ENCODE measurements at places on chromosomes 11 and 22.

- no peak for DNase-seq
These were observed 151.6 kb upstream of the BLID start for GRCh38 chr11:122267602-122268001.

DNA sequence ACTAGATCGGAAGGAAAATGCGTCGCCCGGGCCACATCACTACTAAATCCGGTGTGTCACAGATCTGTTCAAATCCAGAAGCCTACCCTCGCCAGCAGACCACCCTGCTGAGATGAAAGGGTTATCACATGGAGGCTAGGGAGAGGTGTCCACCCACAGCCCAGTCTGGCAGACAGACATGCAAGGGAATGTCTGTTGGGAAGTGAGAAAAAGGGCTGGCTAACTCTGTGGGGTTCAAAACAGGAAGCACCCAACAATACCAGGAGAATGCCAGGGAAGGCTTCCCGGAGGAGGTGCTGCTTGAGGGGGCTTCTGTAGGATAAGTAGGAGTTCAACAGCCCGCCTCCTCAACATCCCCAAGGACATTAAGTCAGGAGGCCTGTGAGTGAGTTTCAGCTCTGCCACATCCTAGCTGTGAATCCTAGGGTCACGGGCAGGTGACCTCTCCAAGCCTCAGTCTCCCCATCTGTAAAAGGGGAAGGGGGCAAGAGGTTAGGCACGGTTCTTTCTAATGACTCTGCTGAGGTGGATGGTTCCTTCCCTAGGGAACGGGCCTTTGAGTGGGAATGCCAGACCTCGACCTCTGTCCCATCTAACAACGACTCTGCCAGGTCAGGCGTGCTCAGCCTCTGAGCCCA, 1.1 kb downstream of the TPST2 start:
- DNase-seq, result no peak

DNA sequence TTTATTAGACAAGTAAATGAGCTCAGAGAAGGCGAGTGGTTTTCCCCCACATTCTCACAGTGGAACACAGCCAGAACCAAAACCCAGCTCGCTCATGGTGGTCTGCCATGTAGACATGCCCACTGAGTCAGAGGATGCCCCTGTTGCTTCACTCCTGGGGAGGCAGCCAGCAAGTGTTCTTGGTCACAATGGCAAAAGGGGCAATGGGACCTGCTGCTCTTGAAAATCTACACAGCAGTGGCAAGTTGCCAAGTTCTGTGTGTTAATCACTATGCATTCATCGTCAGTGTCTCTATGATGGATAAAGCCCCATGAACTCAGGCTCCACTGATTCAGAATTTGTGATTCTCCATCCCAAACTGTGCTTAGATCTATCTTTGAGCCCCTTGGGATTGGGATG, 64.7 kb upstream of the TBCEL start:
- no peak for DNase-seq

GRCh38 chr11:122832721-122833470, 5.4 kb upstream of the CRTAM start:
- no peak for DNase-seq

DNA sequence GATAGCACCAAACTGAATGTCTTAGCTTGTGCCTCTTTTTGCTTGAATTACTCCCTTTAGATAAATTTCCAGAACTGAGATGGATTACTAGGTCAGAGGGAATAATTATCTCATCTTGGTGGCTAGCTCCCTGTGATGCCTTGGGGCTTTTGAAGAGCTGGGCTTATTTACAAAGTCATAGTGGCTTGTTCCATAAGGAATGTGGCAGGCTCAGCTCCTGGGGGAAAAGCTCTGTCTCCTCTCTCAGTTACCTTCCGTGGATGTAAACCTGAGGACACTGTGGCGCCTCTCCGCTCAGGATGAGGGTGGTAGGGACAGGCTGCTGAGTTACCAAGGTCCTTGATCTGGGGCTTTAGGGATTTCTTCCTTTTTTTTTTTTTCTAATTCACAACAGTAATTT, 121.7 kb downstream of the PARVA start:
- no peak for DNase-seq

- DNase-seq, result no peak
These were observed 39.8 kb downstream of the GLB1L2 start for GRCh38 chr11:134371436-134372185.

- no peak for DNase-seq
These were observed 5.4 kb upstream of the POLDIP3 start for GRCh38 chr22:42620084-42620483.

GRCh38 chr11:78429209-78429608, 11.6 kb upstream of the GAB2 start:
- DNase-seq, result no peak

DNA sequence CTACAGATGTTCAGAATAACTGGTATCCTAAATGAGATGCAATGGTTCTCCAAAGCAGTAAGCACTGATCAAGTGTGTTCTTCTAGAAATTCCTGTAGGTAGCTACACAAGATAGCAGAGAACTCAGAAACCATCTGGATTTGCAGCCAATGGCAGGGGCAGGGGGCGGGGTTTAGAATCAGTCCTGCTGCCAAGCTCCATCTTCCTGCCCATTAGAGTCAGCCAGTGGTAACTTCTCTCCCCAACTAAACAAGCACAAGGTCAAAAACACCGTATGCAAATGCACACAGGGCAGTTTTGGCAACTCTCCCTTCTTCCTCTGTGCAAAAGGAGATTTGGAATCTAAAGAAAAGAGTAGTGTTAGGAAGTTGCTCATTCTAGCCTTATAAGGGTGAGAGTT, 237.5 kb upstream of the CCDC90B start:
- DNase-seq, result no peak

DNA sequence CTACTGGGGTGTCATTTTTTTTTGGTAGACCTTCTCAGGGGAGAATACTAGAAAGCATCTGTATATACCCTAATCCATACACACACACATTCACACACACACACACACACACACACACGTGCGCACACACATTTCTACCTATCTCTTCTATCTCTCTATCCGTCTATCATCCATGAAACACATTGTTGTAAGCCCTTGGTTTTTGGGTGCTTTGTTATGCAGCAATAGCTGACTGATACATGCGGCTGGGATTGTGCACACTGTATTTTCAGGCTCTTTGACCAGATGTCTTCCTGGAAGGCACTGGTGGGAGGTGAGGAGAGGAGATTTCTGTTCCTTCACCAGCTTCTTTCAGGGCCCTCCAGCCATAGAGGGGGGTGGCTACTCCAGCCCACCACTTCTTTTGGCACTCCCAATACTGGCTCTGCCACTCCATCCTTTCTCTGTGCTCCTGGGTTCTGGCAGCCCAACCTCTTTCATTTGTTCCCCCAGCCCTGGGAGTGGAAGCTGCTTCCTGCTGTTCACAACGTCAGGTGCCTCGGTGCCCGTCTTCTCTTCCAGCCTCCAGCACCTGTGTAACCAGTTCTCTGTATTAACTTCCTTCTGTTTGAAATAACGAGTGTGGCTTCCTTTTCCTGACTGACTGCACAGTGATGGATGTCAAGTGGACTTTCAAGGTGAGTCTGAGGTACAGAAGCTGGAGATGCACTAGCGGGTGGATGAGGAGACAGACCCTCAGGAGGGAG, 12.4 kb upstream of the MUC2 start:
- no peak for DNase-seq

- no peak for DNase-seq
These were observed 243.1 kb upstream of the BLID start for GRCh38 chr11:122359081-122359571.

DNA sequence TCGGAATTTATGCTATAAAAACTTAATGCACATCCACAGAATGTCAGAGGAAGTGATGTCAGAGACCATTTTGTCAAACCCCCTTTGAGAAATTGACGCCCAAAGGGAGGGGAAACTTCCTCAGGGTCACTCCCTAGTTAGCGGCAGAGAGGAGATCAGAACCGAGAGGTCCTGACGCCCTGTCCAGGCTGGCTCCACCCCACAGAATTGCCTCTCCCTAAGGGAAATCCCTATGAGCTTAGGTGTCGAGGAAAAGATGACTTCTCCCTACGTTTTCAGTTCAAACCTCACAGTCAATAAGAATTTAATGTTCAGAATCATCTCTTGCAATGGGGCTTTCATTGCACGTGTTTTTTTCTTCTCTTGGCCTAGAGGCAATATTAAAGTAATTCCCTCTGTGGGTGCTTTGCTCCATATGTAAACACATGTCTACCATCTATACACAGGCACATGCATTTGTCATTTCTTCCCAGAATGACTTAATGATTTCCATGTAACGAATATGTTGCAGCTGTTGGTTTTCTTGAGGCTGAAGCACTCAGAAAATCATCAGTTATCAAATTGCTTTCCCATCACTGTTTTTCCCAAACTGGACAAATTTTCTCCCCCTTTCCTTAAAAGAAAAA, 148.7 kb upstream of the TIMP3 start:
- no peak for DNase-seq

DNA sequence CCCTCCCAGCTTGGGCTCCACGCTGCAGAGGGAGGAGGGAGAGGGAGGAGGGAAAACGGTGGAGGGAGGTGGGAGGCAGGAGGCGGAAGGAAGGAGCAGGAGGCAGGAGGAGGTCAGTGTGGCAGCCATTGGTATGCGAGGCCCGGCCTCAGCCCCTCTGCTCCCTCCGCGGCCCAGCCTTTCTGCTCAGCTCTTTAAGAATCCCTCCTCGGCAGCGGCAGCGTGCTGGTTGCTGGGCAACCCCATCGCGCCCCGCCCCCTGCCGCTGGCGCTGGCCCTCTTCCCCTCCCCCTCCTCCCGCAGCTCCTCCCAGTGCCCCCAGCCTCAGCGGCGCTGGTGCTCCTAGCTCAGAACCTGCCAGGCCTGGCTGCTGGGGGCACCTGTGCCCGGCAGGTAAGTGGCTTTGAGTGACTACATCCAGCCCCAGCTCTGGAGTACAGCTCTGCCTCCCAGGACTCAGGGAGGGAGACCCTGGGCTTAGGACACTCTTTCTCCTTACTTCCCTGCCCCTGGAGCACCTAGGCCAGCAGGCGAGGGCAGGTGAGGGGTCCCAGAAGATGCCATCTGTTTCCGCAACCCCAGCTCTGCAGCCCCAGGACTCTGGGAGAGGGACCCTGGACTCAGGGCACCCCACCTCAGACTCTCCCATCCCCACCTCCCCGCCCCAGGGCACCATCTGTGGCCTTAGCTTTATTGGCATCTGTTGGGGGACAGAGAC, 7.2 kb upstream of the FLRT1 start:
- DNase-seq, result no peak

DNA sequence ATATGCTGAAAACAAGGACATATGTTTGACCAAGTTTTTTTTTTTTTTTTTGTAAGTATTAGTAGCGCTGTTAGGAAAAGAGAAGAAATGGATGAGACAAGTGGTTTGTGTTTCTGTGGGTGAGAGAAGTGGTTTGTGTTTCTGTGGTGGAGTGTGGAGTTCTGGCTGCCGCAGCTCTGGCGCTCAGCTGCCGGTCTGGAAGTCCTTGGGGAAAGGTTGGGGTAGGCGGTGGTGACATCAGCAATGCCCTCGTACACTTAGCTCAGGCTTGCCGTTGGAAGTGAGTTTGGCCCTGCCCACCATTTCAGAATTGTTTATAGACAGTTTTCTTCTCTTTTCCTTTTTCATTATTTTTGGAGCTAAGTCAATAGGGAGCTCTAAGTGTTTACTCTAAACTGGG, 116.6 kb downstream of the TBC1D22A start:
- DNase-seq, result no peak

Measured in H54 (cell line).